ENCODE measurements at places on chromosomes 7 and 10. TPM values are rescaled to one million over a fixed set of nuclear protein-coding genes. Genes with fewer than 3 reads are reported as not detected.

DNA sequence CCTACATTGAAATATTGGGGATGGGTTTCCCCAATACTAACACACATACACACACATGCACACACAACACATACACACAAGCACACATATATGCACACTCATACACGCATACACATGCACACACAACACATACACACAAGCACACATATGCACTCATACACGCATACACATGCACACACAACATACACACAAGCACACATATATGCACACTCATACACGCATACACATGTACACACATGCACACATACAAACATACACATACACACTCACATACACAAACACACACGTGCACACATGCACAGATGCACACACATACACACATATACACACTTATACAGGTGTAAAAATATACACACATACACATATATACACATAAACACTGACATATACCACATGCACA lies 127.4 kb upstream of the C7orf33 start:
- DNase-seq = no peak

- no peak for DNase-seq
Measured at GRCh38 chr7:121330053-121330833, 1.4 kb downstream of the WNT16 start.

Gene UFSP1
- total RNA-seq = 4.3 TPM

Gene EGFR
- 48.1 TPM for total RNA-seq

GRCh38 chr10:131774681-131775085 lies 126.1 kb upstream of the PPP2R2D start:
- no peak for DNase-seq

DNA sequence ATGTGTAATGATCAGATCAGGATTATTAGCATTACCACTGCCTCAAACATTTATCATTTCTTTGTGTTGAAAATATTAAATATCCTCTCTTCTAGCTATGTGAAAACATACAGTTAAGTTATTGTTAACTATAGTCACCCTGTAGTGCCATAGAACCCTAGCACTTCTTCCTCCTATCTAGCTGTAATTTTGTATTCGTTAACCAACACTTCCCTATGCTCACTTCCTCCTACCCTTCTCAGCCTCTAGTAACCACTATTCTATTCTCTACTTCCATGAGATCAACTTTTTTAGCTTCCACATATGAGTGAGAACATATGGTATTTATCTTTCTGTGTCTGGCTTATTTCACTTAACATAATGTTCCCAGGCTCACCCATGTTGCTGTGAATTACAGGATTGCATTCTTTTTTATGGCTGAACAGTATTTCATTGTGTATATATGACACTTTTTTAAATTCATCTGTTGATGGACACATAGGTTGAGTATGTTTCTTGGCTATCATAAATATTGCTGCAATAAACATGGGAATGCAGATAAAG lies 132.7 kb upstream of the RHOBTB1 start:
- no peak for DNase-seq

GRCh38 chr7:111098011-111098925 lies 7.3 kb downstream of the LRRN3 start:
- DNase-seq = no peak

DNA sequence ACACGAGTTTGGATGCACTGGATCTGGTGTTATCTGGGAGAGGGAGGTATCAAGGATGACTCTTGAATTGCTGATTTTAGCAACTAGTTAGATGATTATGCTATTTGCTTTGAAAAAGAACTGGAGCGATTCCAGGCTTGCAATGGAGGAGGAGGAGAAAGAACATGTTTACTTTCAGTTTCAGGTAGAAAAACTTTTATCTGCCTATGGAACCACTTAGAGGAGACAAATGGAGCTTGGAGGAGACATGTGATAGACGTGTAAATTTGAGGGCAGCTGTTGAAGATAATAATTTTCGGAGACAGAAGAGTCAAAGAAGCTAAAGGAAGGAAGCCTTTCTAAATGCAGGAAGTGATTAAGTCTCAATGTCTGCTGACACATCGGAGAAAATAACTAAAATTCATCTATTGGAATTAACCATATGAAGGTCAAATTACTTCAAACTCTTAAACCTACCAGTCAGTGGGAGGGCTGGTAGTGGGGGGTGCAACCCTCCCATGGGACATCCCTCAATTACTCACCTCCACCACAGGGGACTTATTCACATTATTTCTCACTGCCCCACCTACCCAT lies 56.4 kb upstream of the GNAI1 start:
- DNase-seq = no peak

DNA sequence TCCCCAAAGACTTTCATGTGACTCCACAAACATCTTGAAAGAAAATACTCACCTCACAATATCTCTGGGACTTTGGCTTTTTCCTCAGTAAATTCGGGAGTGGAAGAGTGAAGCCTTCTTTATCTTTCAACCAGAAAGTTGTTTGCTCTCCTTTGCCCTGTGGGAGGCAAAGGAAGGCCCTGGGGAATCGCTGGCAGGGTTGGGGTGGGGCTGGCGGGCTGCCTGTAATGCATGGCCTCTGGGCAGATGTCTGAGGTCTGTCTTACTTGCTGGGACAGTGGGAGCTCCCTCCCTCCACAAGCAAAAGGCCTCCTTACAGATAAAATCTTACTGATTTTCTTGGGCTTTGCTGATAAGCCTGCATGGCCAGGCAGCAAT lies 24.9 kb downstream of the TECTB start:
- no peak for DNase-seq

- DNase-seq = no peak
Measured at GRCh38 chr7:138030679-138031351, 28.9 kb upstream of the CREB3L2 start.

Gene GRM3
- total RNA-seq = not detected

DNA sequence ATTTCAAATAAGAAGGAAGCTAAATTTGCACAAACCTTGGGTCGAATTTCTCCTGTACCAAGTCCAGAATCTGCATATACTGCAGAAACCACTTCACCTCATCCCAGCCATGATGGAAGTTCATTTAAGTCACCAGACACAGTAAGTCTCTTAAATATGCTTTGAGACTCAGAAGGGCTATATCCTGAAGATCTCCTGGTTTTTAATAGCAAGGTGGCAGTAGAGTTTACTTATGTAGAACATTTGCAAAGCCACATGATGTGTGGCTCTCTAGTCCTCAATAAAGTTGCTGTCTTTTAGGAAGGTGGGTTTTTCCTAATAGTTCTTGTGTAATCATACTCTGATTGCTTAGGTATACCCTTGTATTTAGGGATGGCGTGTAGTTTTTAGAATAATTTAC lies 8.7 kb downstream of the DBF4 start:
- no peak for DNase-seq

Gene LRRC18
- not detected for total RNA-seq

Gene TUBAL3
- total RNA-seq = not detected

DNA sequence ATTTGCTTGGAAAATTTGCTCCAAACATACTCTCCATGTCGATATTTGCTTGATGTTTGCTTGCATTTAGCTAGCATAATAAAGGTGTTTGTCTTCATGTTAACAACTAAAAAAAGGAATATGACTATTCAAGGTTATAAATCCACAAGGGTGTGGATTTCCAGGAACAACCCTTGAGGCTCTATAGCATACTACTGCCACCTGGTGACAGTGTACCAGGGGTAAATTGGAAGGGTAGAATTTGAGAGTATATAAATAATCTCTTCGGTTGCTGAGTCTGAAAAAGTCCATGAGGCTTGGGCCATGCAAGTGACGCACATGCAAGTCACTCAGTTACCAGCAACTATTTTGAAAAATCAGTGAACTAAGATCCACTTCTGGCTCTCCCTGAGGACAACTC lies 68.4 kb downstream of the SLIT1 start:
- no peak for DNase-seq

DNA sequence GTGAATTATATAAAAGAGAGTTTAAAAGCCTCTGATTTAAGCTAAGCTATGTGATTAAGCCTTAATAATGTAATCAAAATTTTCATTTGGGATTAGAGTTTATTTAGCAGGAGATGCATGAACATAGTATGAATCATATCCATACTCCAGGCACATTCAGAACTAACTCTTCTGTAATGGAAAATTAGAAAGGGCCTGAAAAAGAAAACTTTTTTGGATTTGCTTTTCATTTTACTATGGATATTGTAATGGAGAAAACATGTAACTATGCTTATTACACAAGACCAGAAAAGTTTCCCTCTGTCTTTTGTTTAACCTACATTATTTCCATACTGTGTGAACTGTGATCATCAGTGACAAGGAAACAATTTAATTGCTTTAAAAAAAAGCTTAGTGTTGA lies 22.0 kb downstream of the TES start:
- DNase-seq = no peak

DNA sequence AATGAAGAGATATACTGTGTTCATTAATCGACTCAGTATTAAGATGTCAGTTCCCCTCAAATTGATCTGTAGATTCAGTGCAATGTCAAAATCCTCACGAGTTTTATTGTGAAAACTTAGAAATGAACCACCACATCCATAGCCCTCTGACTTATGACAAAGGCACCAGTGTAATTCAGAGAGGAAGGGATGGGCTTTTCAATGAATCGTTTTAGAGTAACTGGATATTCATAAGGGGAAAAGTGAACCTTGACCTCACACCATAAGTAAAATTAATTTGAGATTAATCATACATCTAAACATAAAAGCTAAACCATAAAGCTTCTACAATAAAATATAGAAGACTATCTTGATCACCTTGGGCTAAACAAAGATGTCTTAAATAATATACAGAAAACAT lies 128.1 kb downstream of the ELFN1 start:
- DNase-seq = no peak

GRCh38 chr10:69866246-69866687 lies 64.6 kb downstream of the COL13A1 start:
- DNase-seq = no peak

GRCh38 chr10:132506711-132507408 lies 30.7 kb upstream of the INPP5A start:
- no peak for DNase-seq

DNA sequence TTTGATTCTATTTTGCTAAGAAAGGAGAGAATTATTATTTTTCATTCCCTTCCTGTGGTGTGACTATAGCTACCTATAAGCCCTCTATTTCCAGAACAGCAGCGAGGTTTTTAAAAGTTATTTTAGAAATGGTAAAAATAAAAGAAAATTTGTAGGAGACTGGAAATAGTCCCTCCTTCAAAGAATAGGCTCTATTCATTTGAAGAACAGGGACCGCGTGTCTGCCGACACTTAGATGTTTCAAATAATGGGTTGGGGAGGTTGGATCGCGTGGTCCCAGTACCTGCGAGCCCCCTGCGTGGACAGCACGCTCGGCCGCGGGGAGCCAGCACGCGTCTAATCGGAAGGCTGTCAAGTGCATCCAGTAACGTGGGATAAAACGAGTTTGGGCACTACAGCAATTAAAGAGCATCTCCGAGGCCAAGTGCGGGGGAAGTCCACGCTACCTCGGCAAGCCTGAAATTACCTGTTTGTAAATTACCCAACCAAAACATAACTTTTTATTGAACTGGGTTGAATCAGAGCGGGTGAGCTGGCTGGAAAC lies 1.0 kb downstream of the CACNA2D1 start:
- DNase-seq = no peak

Gene CYP3A4
- total RNA-seq = not detected

GRCh38 chr7:73838642-73839041 lies 3.7 kb downstream of the METTL27 start:
- no peak for DNase-seq

DNA sequence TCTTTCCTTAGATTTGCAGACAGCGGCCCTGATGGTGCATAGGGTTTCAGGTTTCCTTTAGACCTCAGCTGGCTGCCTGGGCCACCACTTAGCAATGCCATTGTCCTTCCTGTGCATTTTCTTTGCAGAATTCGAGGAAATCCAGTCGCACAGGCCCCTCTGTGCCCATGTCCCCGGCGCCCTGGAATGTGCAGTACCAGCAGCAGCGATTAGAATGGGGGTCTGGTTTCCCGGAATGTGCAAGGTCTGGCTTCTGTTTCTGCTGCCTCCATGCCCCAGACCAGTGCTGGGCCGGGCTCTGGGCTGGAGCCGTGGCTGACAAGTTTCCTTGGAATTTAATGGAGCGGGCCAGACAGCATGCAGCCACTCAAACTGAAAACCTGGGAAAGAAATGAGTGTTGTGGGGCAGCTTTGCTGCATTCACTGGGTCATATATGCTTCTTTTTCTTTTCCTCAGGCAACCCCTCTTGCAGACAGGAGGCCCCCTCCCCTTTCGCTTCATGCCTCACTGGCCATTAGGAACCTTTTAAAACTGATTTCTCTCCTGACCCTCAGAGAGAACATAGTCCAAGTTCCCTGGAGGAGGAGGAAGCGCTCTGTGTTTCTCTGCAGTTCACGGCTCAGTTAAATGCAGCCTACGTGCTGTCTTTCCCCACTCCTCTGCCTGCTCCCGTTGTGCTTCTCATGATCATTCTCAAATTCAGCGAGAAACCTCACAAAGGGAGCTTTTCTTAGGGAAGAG lies 14.4 kb downstream of the HTRA1 start:
- no peak for DNase-seq

Gene HOXA5
- total RNA-seq = 20.1 TPM

DNA sequence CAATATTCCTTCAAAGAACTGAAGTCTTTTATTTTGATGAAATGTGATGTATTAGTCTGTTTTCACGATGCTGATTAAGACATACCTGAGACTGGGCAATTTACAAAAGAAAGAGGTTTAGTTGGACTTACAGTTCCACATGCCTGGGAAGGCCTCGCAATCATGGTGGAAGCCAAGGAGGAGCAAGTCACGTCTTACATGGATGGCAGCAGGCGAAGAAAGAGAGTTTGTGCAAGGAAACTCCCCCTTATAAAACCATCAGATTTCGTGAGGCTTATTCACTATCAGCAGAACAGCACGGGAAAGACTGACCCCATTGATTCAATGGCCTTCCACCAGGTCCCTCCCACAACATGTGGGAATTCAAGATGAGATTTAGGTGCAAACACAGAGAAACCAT lies 750.3 kb upstream of the KCND2 start:
- no peak for DNase-seq

DNA sequence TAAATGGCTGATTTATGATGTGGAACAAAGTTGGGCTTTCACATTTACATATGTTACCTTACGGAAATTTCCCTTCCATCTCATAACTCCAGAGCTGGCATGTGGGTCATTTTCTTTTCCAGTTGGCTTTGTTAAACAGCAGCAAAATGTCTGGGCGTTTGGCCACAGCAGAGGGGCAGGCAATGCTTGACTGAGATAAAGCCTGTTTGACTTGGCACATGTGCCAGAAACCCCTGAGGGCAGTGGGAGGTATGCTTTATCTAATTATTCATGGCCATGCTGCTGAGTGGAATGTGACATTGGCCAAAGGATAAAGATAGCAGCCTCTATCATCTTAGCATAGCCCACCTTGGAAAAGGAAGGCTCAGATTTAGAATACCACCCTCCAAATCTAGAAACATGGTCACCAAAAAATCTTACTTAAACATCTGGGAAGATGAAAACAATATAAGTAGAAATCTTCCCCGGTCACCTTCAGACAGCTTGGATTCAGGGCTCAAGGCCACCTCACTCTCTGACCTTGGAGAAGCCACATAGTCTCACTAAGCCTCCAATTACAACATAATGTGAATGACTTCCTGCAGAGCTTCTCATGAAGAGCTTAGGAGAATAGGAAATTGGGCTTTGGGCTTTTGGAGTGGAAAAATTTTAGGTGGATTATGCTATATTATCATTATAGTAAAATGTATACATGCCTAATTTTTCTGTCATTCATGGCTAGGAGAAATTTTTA lies 101.5 kb downstream of the GRM3 start:
- DNase-seq = no peak

GRCh38 chr7:69115788-69116187 lies 482.5 kb upstream of the AUTS2 start:
- no peak for DNase-seq

Gene CHRM2
- total RNA-seq = not detected
